Thymus (tissue), 14 donors: ENCODE measurements at places on chromosomes 13 and 19. TPM values are rescaled to one million over a fixed set of nuclear protein-coding genes. Genes with fewer than 3 reads are reported as not detected.

Gene ZNF45
- 18.2 TPM for total RNA-seq

DNA sequence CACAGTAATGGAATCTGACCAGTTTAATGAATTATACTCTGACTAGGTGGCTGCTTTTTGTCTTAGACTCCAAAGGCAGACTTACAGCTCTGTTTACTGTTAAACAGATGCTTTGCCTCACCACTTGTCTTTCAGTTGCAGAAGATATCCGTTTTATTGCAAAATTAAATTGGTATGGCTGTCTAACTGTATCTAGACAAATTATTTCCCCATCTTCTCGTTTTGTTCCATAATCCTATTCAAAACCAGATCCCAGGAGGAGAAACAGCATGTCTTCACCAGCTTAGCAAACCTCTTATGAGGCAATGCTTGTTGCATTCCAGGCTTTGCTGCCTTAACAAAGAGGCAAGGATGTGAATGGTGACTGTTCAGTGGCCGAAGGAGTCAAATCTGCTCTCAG, 215.6 kb downstream of the TDRD3 start:
- DNase-seq = no peak
- no peaks in the 10 kb centered on the region for H3K36me3 ChIP-seq
- no peak overlapping the region for H3K4me3 ChIP-seq
- no peak overlapping the region for H3K27ac ChIP-seq
- no peaks in the 10 kb centered on the region for H3K27me3 ChIP-seq

- DNase-seq = no peak
- no peak overlapping the region for H3K4me3 ChIP-seq
- H3K36me3 ChIP-seq = no peaks in the 10 kb centered on the region
- H3K4me1 ChIP-seq = no peaks in the 10 kb centered on the region
Measured at GRCh38 chr19:32168606-32169005, 176.8 kb upstream of the ZNF507 start.

Gene SIGLECL1
- 0.05 TPM for total RNA-seq

Gene METTL21C
- not detected for total RNA-seq

GRCh38 chr13:50197705-50198104, 182.5 kb downstream of the KCNRG start:
- no peak overlapping the region for H3K4me3 ChIP-seq
- no peaks in the 10 kb centered on the region for H3K4me1 ChIP-seq
- H3K36me3 ChIP-seq = no peaks in the 10 kb centered on the region
- DNase-seq = no peak

DNA sequence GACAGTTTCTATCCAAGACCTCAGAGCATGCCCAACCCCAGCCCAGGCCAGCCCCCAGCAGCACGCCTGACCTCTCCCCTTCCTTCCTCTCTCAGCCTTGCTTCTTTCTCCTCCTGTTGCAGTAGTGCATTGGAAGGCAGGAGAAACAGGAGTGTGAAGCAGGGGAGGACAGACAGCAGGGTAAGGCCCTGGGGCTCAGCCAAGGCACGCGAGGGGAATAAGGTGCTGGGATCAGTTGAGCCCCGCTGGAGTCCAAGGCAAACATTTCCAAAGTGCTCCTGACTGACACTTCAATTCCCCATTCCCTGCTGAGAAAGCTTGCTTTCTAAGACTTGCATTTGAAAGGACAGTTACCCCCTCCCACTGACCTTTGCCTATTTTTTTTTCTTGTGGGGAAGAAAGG, 73.1 kb upstream of the OLFM4 start:
- H3K4me1 ChIP-seq = no peaks in the 10 kb centered on the region
- H3K36me3 ChIP-seq = no peaks in the 10 kb centered on the region
- no peaks in the 10 kb centered on the region for H3K27me3 ChIP-seq
- no peak overlapping the region for H3K27ac ChIP-seq
- DNase-seq = no peak

DNA sequence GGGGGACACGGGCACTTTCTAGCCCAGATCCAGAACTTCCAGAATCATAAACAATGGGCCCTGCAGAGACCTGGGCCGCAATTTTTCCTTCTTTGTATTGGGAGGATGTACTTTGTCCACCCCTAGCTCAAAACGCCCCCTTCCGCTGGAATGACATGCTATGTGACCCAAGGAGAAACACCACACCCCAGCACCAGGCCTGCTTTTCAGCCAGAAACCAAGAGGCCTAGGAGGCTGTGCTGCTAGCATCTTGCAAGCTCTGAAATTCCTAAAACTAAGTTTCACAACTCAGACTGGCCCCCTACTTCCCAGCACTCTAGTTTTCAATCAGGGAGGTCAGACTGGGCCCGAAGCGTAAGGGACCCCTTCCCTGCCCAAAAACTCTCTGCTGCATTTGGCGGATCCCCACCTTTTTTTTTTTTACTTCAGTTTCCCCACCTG, 538 bp downstream of the LSM4 start:
- no peak for DNase-seq
- peaks cover 3% of the 10 kb centered on the region for H3K36me3 ChIP-seq
- no peaks in the 10 kb centered on the region for H3K27me3 ChIP-seq
- H3K27ac ChIP-seq = peak overlapping the region; percentile 92

Gene NFILZ
- not detected for total RNA-seq

Gene APC2
- total RNA-seq = 0.05 TPM

Gene PPP5C
- 44.1 TPM for total RNA-seq

GRCh38 chr13:51481656-51482055, 28.8 kb upstream of the INTS6 start:
- no peaks in the 10 kb centered on the region for H3K27me3 ChIP-seq
- no peaks in the 10 kb centered on the region for H3K36me3 ChIP-seq
- no peak overlapping the region for H3K27ac ChIP-seq
- H3K4me3 ChIP-seq = no peak overlapping the region
- no peak for DNase-seq

DNA sequence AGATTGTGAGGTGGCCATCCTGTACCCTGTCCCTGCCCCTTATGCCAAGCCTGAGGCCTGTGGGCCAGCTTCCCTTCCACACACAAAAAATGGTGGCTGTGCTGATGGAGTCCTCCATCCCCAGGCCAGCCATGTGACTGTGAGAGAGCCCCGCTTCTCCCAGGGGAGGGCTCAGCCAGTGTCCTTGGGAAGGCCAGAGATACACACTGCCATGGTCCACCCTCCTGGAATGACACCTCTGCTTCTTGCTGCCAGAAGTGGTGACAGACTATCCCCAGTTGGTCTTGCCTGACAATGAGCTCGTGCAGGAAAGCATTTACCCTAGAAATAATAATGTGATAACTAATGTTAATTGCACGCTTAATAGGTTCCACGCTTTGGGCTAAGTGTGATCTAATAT, 38.0 kb downstream of the FAM124A start:
- H3K36me3 ChIP-seq = no peaks in the 10 kb centered on the region
- no peaks in the 10 kb centered on the region for H3K27me3 ChIP-seq
- no peaks in the 10 kb centered on the region for H3K4me1 ChIP-seq
- no peak for DNase-seq

Gene EXOSC5
- total RNA-seq = 20.2 TPM

Gene FSTL3
- 3.1 TPM for total RNA-seq

GRCh38 chr19:2233601-2234280, 2.4 kb downstream of the PLEKHJ1 start:
- no peak overlapping the region for H3K27ac ChIP-seq
- no peak for DNase-seq
- no peaks in the 10 kb centered on the region for H3K27me3 ChIP-seq
- no peak overlapping the region for H3K4me3 ChIP-seq
- H3K36me3 ChIP-seq = peaks cover 50% of the 10 kb centered on the region

DNA sequence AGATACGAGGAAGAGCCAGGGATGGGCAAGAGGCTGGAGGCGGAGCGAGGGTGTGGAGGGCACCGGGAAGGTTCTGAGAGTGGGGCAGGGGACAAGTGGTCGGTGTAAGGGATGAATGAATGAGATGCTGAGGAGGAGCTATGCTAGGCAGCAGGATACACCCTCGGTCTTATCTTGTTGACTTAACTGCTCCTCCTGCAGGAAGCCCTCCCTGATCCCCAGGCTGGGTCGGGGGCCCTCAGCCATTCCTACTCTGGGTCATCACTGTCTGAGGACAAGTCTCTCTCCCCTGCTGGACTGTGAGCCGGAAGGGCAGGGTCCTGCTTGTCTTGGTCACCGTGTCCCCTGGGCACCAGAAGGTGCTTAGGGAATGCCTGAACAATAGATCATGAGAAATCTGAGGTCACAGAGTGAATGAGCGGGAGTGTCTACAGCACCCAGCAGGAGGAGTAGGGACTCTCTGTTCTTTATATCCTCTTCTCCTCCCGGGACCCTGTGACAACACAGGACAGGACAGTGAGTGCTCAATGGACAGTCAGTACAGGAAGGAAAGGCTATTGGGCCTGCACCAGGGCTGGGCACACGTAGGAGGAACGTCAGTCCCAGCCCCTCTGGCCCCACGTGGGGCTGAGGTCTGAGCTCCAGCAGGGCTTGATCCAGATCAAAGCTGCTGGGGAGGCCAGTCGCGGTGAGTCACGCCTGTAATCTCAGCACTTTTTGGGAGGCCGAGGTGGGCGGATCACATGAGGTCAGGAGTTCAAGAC, 6.5 kb downstream of the NKPD1 start:
- DNase-seq = no peak
- H3K4me1 ChIP-seq = peaks cover 16% of the 10 kb centered on the region
